ENCODE measurements at places on chromosomes 4 and X. TPM values are rescaled to one million over a fixed set of nuclear protein-coding genes. Genes with fewer than 3 reads are reported as not detected.

The ZNF630 gene
- total RNA-seq: 3.0 TPM

DNA sequence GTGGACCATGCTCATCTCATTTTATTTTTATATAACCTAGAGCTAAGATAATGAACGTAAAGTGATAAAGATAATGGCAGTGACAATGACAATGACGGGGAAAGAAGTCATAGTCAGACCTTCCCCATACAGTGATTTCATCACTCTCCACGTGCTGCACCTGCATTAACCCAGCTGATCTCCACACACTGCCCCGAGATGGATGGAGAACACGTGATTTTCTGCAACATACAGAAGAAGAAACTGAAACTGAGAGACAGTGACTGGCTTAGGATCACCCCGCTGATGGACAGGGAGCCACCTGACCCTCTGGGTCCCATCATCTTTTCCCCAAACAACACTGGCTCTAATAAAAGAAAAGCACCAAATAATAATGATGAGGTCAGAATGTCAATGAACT is 22.0 kb downstream of the EVC2 start:
- no peak for DNase-seq

- no peak for DNase-seq
Observed at GRCh38 chr4:173057901-173058300, 110.7 kb upstream of the GALNT7 start.

The AWAT1 gene
- 0.27 TPM for total RNA-seq

- DNase-seq: no peak
Observed at GRCh38 chr4:16862697-16863096, 35.7 kb downstream of the LDB2 start.

DNA sequence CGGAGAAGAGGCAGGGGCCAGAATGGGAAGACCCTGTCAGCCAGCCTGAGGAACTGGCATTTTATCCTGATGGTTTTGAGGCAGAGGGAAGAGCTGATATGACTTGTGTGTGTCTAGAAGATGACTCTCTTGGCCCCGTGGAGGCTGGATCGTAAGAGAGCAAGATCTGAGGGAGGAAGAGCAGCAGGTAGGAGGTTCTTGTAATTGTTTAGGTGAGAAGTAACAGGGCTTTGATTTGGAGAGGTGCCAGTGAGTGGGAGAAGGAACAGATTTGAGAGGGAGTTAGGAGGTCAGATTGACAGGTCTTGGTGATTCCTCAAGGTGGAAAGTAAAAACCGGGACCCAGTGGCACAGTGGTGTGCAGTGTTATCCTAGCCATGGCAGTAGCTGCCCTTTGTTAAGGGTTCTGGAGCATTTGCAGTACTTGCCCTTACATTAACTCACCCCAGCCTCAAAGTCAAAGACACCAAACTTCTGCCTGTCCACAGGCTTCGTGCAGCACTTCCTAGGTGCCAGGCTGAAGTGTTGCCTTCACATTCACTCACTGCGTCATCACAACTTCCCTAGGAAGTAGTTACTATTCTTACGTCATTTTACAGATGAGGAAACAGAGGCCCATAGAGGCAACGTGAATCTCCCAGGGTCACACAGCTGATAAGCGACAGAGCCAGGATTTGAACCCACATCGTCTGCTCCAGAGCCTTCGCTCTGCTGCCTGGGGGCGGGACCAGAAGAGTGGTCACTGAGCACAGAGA is 23.7 kb downstream of the RTL5 start:
- no peak for DNase-seq

The CT45A2 gene
- total RNA-seq: not detected

DNA sequence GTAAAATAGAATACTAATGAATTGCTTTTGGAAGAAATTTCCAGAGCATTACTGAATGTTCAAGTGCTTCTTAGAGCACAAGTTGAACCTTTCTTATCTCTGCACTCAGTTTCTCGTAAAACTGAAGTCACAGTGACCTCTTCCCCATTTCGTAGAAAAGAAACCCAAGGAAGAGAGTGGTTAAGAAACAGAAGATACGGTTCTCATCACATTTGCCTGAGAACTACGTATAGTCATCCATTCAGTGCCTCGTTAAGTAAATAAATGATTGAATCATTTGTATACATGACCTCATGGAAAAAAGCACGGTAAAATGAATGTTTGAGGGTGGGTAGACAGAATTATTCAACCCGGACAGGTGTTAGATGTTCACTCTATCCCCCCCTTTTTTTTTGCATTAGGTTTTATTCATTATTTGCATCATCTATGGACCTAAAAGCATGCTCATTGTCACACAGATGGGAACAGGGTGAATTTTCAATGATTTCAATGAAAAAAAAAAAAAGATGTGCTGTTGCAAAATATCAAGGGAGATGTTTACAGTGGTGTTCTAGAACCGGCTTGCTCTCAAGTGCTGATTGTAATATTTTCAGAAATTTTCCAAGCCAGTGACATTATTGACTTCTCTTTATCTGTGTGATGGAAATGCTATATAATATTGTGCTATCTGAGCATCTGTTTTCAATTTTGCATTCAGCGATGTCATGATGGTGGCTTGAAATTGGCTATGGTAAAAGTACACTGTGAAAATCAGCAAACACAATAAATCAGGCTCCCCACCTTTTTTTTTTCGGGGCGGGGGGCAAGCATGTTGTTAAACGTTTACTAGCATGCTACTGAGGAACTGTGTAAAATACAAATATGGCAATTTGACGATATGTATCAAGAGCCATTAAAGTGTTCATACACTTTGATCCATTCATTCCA is 4.3 kb downstream of the RHOH start:
- DNase-seq: no peak

DNA sequence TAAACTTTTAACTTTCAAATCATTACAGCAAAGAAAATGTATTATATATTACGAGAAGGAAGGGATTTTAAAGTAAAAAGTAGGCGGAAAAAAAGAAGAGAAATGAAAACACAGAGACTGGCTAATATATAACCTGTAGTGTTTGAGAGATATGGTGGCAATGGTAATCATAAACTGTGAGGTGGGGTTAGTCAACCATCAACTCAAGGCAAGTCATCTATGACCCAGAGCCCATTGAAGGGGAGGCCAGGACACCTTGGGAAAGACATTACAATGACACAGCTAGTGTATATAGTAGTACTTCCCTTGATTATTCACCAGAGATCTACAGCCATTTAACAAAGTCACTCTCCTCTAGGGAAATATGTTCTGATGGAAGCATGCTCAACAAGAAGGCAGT is 423.9 kb upstream of the PITX2 start:
- no peak for DNase-seq

The IL3RA gene
- 0.73 TPM for total RNA-seq

DNA sequence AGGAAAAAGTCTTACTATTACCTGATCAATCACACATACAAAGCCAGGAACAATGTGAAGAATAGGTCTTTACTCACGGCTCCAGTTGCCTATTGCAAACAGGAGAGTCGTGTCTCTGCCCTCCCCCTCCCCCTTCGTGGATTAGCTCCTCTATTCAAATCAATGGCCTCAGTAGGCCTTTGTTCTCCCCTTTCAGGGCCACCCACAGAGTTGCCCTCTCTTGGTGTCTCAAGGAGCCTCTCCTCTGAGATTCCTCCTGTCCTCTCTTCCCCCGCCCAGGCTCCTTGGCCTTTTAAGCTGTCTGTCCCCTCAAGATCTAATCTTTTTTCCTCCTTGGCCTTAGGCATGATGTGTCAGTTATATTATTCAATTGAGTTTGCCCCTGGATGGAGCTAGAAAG is 107.2 kb upstream of the NALF2 start:
- DNase-seq: no peak

- no peak for DNase-seq
Observed at GRCh38 chrX:68672581-68673318, 25.3 kb downstream of the STARD8 start.

- no peak for DNase-seq
Observed at GRCh38 chr4:79272126-79272525, 53.7 kb downstream of the NAA11 start.

- DNase-seq: no peak
Observed at GRCh38 chrX:7596822-7597221, 246.1 kb upstream of the VCX start.

- no peak for DNase-seq
Observed at GRCh38 chr4:38003628-38004027, 43.4 kb downstream of the PTTG2 start.

DNA sequence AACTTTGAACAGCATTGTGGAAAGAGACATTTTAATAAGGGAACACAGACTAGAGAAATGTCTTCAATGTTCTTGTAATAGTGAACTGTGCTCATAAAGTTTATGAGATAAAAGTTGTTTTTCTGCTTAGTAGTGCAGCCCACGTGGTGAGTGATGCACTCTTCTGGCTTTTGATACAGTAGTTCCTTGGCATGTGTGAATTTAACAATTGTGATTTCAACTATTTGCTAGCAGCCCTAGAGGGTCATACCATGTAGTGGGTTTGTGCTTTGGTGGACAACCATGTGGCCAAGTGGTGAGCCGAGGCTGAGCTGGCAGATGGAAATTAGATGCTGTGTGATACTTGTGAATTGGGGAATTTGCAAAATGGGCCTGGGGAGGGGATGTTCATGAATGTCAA is 116.2 kb upstream of the SLC4A4 start:
- DNase-seq: no peak

The ALAS2 gene
- not detected for total RNA-seq

DNA sequence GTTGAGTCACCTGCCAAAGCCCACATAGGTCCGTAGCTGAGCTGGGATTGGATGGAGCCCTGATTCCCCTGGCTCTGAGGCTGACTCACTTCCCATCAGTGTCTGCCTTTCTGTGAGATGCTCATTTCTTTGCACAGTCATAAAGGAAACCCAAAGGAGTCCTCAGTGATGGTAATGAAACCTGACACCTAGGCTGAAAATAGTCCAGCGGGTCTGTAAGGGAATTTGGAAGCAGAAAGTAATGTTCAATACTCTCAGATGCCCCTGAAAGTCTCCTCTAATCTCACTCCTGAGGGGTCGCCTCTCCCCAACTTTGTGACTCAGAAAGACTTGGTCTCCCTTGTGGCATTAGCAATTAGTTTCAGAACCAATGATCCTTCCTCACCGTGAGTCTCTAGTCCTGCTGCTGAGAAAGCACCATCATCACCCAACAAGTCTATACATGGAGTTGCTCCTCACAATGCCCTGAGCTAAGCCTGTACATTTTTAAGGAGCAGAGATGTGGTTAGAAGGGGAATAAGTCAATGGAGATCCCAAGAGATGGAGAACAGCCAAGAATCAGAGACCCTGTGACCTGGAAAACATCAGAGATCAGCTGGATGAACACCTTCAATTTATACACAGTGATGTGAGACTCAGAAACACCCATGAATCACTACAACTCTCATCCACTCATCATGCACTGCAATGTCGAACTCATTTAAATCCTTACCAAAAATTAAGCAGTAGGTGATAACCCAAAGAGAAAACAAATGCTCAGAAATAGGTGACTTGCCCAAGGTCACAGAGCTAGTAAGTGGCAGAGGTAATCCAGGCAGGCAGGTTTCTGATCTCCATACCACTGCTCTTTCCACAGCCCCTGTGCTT is 219.0 kb upstream of the CPEB2 start:
- peak; percentile 66 for DNase-seq

The ARAP2 gene
- total RNA-seq: 90.8 TPM

- no peak for DNase-seq
Observed at GRCh38 chr4:78337244-78338020, 214.1 kb upstream of the ANXA3 start.

The OTUD6A gene
- total RNA-seq: not detected

The RHOXF2B gene
- total RNA-seq: not detected

The DMRTC1 gene
- not detected for total RNA-seq

- DNase-seq: no peak
Observed at GRCh38 chrX:111728096-111728495, 47.1 kb downstream of the ALG13 start.

DNA sequence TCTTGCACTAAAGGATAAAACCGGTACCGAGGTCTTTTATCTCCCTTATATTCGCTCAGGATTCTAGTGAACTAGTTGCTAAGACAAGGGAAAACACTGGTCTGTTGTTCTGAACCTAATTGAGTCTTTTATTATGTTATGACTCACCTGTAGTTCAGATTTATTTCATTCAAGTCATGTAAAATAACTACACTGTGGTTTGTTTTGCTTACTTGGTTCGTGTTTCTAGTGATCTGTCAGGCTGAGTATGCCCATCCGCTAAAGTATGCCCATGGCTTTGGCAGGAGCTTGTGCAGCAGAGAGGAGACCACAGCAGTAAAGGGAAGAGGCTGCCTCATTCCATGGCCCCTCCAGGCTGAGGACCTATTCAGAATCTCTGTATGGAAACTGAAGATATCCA is 126.1 kb downstream of the AFF1 start:
- no peak for DNase-seq

The MAGEA2B gene
- not detected for total RNA-seq

The AIMP1 gene
- total RNA-seq: 39.1 TPM

DNA sequence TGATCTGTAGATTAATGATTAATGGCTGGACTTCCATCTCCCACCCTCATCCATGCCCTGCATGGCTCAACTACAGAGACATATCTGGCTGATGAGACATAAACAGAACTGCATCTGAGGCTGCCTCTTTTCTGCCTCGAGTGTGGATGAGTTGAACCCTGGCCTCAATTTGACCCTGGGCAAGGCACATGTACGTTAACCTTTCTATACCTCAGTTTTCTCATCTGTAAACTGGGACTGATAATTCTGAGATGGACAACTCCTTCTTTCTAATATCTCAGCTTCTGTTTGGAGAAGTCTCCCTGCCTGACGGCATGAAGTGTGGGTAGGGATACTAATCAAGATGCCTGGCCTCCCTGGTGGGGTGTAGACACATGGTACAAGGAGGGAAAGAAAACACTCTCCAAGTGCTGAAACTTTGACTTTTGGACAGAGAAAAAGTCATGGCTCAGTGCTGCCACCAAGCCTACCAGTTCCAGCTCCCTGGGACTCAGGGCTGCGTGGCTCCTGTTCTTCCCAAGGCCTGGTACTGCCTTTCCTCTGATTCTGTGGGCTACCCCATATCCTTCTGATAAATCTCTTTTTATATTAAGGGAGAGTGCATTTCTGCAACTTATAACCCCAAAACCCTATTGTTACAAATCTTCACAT is 64.4 kb downstream of the HAUS3 start:
- no peak for DNase-seq

GRCh38 chrX:68999931-69000330 is 165.3 kb downstream of the PJA1 start:
- no peak for DNase-seq

The MTNR1A gene
- total RNA-seq: not detected

DNA sequence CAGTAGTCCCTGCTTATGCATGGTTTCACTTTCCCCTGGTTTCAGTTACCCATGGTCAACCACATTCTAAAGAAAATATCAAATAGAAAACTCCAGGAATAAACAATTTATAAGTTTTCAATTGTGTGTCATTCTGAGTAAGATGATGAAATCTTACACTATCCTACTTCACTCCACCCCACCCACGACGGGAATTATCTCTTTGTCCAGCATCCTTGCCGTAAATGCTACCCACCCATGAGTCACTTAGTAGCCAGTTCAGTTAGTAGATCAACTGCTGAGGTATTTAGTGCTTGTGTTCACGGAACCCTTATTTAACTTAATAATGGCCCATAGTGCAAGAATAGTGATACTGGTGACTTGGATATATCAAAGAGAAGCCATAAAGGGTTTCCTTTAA is 91.4 kb downstream of the KLHL13 start:
- DNase-seq: no peak

The UGT2B11 gene
- not detected for total RNA-seq

The APELA gene
- not detected for total RNA-seq

The COL4A5 gene
- total RNA-seq: not detected

The UCP1 gene
- not detected for total RNA-seq
